ENCODE measurements at places on chromosomes 1 and 21.

DNA sequence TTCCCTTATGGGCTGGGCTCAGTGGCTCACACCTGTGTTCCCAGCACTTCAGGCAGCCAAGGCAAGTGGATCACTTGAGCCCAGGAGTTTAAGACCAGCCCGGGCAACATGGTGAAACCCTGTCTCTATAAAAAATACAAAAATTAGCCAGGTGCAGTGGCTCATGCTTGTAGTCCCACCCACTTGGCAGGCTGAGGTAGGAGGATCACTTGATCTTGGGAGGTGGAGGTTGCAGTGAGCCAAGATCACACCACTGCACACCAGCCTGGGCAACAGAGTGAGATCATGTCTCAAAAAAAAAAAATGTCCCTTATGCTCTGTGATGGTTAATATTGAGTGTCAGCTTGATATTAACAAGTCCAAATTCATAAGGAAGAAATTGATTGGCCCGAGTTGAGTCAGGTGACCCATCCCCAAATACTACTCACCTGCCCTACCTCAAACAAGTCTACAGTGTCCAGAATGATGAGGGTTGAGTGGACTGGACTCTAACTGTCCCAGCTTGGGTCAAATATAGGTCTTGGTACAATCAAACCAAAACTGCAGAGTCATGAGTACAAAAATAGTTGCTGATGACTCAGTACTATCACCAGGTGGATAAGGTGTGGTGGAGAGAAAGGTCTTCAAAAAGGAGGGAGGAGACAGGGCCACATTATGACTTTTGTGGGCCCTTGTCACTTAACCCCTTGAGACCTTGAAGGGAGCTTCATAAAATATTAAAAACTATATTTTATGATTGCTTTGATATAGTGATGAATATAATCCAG is 161.0 kb downstream of the ZNF326 start:
- DNase-seq = no peak

GRCh38 chr1:161139766-161140165 is 7.3 kb upstream of the DEDD start:
- no peak for DNase-seq

DNA sequence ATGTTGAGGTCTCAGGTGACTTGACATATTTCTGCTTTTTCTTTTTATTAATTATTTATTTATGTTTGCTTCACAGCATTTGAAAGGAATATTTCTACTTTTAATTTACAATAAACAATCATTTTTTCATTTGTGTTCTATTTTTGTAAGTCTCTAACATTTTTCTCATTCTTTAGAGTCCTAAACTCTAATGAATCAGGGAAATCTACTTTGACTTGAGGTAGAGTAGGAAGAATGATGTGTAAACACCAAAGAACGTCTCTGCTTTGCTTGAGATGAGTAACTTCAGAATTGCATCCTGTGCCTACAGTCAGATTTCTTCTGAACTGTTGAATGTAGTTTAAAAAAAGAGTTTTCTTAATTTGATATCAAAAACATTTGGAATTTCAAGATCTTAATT is 65.2 kb downstream of the CNST start:
- DNase-seq = no peak

DNA sequence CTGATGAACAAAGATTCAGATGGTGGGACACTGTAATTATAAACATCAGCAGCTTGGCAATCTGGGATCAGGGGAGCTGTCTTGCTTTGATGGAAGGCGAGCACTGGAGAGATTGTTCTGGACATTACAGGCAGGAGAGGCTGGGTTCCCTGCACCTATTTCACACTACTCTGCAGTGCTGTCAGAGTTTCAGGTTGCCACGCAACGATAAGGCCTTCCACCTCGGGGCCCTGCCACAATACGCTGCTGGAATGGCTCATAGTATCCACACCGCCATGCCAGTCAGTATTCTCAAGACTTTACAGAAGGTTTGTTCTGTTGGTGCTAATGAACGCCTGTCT is 96.8 kb downstream of the GLIS1 start:
- no peak for DNase-seq

GRCh38 chr1:19414515-19415121 is 70.7 kb downstream of the CAPZB start:
- DNase-seq = no peak

- DNase-seq = no peak
These were observed 53.6 kb upstream of the MAP10 start for GRCh38 chr1:232751393-232752140.

- DNase-seq = no peak
These were observed 216.1 kb upstream of the EDN2 start for GRCh38 chr1:41700581-41700980.

- no peak for DNase-seq
These were observed 2.5 kb downstream of the KIF21B start for GRCh38 chr1:201020721-201021629.

DNA sequence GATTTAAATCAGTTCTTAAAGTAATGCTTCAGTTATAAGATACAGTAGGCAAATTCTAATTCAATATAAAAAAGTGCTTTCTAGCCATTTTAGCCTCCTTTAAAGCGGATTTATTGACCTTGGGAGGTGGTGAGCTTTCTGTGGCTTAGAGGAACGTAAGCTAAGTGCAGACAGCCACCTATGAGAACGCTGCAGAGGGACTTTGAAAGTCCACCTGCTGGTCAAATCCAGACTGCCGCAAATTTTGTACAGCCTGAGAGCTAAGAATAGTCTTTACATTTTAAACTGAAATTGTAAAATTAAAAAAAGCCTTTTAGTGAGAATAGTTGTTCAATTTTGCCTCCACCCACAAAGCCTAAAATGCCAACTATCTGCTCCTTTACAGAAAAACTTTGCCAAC is 67.0 kb upstream of the SSX2IP start:
- DNase-seq = no peak

DNA sequence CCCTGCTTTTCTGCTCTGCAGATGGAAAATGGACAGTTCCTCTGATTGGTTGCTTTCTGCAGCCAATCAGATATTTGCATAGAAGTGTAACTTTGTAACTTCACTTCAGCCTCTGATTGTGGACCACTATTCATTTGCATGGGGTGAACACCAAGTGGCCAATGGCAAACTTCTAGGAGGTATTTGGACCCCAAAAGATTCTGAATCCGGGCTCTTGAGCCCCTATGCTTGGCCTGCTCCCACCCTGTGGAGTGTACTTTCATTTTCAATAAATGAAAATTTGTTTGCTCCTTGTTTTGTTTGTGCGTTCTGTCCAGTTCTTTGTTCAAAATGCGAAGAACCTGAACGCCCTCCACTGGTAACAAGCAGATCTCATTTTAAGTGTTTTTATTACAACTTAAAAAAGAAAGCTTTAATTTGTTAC is 6.4 kb upstream of the GSTM4 start:
- DNase-seq = no peak

- DNase-seq = no peak
These were observed 37.3 kb downstream of the CDC42 start for GRCh38 chr1:22089787-22090186.

DNA sequence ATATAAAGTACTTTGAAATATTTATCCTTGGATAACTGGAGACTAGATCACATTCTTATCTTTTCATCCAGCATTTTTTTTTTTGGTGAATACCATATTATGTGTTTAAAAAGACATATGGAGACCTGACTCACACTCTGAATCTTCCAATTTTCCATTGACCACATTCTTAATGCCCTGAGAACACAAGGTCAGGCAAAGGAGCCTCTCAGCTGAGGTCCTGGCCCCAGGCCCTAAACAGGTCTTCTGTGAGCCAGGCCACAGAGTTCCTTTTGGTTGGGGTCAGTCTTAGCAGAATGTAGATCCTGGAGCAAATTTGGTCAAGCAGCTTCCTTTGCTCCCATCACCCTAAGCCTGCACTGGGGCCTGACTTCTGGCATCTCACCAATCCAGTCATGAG is 390.1 kb upstream of the ST6GALNAC5 start:
- DNase-seq = no peak

- no peak for DNase-seq
These were observed 9.1 kb upstream of the RAB7B start for GRCh38 chr1:206012086-206012859.

DNA sequence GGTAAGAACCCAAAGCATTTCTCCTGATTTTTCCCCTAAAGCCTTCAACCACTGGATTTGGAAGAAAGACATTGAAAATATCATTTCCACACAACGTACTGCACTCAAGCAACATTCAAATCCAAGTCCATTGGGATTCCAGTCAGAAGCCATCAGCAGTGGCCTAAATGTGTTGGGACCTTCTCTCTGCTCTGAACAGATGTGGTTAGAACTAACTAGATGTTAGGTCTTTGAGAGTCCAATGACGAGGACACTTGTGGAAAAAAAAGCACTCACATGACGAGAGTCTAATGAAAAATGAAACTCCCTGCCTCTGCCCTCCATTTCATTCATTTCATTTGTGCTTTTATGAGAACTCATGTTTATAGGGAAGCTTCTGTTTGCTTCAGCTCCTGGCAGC is 382.3 kb downstream of the SIPA1L2 start:
- DNase-seq = no peak

GRCh38 chr1:85344256-85344694 is 67.8 kb upstream of the BCL10 start:
- no peak for DNase-seq

DNA sequence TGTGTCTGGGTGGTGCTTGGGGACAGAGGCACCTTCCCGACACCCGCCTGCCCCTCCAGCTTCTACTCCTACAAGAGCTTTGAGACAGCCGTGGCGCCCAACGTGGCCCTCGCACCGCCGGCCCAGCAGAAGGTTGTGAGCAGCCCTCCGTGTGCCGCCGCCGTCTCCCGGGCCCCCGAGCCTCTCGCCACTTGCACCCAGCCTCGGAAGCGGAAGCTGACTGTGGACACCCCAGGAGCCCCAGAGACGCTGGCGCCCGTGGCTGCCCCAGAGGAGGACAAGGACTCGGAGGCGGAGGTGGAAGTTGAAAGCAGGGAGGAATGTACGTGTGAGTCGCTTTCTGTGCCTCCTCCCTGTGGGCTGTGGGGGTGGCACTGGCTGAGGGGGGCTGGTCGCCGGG is 75.7 kb downstream of the SKI start:
- DNase-seq = no peak

DNA sequence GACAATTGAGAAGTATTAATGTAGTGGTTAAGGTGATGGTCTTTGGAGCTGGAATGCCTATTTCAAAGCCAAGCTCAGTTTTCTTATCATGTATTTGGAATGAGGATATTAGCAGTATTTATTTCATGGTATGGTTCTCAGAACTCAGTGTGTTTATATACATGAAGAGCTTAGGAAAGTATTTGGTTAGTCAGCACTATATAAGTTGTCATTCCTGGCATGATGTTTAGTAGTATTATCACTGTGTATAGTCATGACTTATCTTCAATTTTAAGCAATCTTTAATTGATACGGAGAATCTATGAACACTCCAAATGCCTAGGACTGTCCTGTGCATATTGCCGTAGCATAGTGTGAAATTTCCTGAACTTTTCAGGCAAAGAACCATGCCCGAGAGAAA is 501.9 kb upstream of the USP24 start:
- DNase-seq = no peak

DNA sequence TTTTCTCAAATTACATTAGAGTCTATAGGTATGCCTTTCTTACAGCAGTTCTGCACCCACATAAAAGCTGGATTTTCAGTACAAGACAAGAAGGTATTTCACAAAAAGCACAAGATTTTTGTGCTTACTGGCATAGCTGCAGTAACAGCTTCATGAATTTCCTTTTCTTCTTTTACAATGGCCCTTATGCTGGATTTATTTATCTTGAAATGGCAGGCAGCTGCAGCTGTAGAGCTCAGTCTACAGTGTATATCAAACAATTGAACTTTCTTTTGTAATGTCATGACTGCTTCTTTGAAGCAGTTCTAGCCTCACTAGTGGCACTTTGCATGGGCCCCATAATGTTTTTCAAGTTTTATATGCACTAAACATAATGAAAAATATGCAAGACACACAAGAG is 510.2 kb downstream of the KCNT2 start:
- no peak for DNase-seq

- no peak for DNase-seq
These were observed at the start of gene GNG12 for GRCh38 chr1:67832737-67833601. TSS of gene GNG12 (minus strand) at chr1:67833467. CDS start at chr1:67707686, 125,781 bp downstream.

GRCh38 chr1:12106153-12106552 is 43.0 kb downstream of the TNFRSF8 start:
- DNase-seq = no peak

- DNase-seq = no peak
These were observed 52.8 kb downstream of the CAPN2 start for GRCh38 chr1:223765036-223765718.

DNA sequence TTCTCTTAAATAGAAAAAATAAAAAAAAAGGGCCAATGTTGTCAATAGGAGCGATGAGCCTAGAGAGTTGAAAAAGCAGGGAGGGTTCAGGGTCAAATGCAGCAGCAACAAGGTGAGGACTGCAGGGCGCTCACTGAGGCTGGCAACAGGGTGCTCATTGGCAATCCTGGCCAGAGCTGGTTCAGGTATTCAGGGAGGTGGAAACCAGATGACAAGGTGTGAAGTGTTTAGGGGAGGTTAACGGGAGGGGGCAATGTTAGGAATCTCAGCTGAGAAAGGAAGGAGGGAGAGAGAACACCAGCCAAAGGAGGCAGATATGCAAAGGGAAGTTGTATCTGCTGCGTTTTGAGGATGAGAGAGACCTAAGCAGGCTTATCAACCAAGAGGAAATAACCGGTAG is 129.8 kb upstream of the DAB1 start:
- no peak for DNase-seq

- no peak for DNase-seq
These were observed 410.6 kb upstream of the NR5A2 start for GRCh38 chr1:199616947-199617346.

DNA sequence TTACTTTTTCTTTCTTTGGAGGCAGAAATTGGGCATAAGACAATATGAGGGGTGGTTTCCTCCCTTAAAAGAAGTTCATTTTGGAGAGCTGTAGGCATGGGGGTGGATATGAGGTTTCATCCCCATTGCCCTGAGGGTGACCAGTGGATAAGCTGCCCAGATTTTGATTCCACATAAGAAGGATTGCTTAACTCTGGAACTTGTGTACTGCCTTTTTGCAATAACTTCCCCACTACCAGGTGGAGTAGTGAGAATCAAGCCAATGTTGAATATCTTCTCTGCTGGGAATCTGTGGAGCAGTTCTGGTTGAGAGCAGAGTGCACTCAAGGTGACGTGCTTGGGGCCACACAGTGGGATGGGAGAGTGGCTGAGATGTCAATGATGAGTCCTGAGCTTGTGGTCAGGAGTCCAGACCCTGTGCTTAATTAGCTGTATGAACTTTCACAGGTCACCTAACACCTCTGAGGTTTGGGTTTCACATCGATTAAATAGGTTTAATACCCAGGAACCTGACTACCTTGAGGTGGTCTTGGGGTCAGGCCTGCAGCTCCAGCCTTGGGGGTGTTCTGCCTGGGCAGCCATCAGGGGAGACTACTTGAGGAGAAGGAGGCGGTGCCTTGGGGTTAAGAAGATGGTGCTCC is 152.9 kb downstream of the FCRL5 start:
- no peak for DNase-seq

GRCh38 chr1:247408100-247408499 is 7.9 kb upstream of the NLRP3 start:
- no peak for DNase-seq

- DNase-seq = no peak
These were observed 323.7 kb downstream of the PLPP3 start for GRCh38 chr1:56255516-56256152.

- no peak for DNase-seq
These were observed 58.0 kb downstream of the STUM start for GRCh38 chr1:226606311-226607267.

Data from effector memory CD4-positive, alpha-beta T cell (primary cell).